ENCODE measurements at places on chromosomes 5 and 9.
A peak's percentile ranks its signal among the peaks of the same experiment; 100 is the strongest.

- no peak for DNase-seq
Observed at GRCh38 chr9:129639756-129640085, 2.2 kb downstream of the ASB6 start.

DNA sequence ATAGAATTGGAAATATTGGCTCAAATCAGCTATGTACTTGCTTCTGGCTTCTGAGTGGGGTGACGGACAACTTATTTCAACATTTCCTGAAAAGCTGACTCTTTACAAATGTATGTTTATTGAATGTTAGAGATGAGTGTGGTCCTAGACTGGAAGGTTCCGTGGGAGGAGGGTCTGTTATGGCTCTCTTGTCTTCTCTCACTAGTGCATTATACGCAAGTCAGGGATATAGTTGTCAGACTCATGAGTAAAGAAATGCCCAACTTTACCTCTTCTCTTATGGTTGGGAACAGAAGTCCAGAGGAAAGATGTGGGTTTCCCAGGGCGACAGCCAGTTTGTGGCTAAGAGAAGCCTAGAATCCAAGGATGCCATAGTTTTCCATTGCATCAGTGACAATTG, 839.3 kb upstream of the WWC1 start:
- no peak for DNase-seq

GRCh38 chr5:178211095-178212048, 7.0 kb downstream of the HNRNPAB start:
- DNase-seq = no peak

DNA sequence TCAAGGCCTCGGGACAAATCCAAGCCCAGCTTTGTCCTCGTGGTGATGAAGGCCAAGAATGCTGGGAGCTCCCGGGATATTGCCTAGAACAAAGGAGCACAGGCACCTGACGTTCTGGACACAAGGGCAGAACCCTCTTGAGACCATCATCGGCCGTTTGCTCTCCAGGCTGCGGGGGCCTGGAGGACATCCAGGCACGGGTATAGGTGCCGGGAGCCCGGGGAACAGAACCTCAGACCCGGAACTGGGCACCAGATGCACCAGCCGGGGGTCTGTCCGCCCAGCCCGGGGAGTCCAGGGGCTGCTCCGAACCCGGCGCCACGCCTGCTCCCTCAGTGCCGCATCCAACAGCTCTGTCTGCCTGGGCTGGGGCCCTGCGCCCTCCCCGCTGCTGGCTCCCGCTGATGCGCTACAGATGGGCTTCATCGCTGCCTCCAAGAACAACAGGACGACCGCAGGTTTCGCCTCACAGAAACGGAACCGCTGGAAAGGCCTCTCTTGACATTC, 88.0 kb downstream of the ADAMTS2 start:
- DNase-seq = peak; percentile 79

GRCh38 chr9:70229026-70229425, 29.8 kb upstream of the SMC5 start:
- DNase-seq = no peak

DNA sequence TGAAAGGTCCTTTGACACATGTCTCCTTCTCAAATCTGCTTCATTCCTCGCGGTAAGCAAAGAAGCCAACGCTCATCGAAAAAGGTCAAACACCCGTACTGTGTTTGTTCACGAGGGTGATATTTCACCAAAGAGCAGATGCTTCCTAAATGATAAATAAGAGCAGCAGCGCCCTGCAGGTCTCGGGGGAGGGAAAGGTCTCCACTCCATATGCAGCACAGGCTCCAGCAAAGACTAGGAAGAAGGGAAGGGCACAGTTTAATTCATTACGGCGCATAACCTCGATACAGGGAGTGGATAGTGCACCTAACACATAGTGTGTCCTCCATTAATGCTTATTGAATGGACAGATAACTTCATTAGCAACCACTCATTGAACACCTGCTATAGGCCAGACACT, 593.3 kb downstream of the CDK5RAP2 start:
- no peak for DNase-seq

DNA sequence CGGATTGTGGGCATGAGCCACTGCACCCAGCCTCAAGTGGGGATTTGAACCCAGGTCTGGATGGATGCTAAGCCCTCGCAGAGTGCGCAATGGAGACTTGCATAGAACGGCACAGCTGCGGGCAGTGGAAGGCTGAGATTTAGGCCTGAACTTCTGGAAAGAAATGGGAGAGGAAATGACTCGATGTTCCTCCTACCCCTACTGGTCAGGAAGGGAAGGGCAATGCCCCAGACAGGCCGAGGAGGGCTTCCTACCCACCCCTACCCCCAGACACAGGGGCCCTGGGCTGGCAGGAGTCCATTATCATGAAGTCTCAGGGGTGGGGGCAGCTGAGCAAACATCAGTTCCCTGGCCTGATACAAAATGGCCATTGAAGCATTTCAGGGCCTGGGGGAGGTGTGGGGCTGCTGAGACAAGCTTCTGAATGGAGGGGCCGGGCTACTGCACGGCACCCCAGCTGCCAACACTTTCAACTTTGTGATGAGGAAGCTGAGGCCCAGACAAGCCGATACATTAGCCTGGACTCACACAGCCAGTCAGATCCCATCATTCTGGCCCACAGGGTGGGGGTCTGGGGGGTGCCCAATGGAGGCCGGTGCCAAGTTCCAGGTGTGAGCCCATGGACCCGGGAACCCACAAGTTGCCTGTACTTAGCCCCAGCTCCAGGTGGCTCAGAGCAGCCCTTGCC, 13.5 kb upstream of the WDR38 start:
- peak; percentile 36 for DNase-seq

DNA sequence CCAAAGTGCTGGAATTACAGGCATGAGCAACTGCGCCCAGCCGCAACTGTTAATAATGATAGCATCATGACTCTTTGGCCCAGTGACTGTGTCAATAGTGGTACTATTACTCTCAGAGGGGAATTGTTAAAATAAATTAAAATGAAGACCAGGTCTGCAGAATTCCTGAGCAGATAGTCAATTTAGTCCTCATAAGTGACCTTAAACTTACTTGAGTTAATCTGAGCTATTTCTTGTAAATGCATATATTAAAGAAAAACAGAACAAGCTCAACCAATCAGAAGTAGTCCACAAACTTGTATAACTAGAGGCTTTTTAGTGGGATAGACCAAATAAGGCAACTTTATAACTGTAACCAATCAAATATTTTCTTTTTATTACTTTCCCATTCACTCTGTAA, 1.7 kb upstream of the RECK start:
- DNase-seq = no peak

- DNase-seq = peak; percentile 66
Observed at GRCh38 chr9:806285-807156, 35.0 kb upstream of the DMRT1 start.

DNA sequence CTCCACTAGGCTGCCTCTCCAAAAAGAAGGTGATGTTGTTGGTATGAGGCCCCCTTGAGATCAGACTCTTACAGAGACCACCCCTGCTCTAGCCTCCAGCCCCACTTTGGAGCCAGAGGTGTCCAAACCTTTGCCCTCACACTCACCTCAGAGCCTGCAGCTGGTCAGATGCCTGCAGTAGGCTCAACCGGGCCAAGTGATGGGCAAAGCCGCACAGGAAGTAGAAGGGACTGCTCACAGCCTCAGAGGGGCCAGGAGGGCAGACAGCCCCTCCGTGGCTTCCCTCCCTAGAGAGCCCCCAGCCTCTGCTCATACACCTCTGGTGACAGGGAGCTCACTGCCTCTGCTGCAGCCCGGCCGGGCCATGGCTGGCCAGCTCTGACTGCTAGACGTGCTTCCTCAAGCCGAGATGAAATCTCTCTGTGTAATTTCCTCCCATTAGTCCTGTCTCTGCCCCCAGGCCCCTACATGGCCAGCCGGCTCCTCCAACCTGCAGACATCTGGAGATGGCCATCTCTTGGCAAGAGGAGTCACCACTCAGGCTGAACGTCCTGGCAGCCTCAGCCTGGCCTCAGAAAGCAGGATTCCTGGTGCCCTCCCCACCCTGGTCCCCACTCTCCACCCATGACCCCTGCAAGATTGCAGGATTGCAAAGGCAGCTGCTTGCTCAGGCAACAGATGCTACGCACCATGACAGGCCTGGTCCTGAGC, 7.3 kb upstream of the TCF7 start:
- DNase-seq = no peak

GRCh38 chr5:77632526-77633206, 5.8 kb downstream of the OTP start:
- DNase-seq = no peak

DNA sequence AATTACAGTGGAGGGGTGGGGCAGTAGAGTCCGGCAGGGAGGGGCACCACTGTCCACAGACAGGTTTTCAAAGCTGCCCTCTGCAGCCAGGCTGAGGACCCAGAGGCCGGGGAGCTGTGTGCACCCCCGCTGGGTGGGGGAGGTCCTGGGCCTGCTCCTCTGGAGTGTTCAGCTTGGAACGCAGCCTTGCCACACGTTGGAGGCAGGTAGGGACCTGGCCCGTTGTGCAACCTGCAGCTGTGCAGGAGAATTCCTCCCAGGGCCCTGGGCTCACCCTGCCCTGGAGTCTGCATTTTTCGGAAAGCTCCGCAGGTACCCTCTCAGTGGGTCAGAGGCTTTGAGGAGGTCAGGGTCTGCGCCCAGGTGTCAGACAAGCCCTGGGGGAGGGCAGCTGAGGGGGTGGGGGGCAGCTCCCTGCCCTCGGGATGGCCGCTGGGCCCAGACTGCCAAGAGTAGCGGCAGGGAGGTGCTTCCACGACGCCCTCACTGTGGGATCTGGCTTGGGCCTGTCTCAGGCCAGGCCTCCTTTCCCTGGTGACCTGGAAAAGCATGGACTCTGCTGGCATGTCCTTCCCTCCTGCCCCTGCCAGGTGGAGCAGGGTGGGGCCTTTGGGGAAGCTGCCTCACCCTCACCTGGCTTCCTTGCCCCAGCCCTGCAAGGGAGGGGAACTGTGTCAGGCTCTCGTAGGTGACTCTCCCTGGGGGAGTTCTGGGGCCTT, 29.5 kb downstream of the RXRA start:
- no peak for DNase-seq

GRCh38 chr5:17929171-17929570, 294.9 kb downstream of the TAF11L14 start:
- DNase-seq = no peak

GRCh38 chr5:103703617-103704016, 141.0 kb upstream of the NUDT12 start:
- no peak for DNase-seq

DNA sequence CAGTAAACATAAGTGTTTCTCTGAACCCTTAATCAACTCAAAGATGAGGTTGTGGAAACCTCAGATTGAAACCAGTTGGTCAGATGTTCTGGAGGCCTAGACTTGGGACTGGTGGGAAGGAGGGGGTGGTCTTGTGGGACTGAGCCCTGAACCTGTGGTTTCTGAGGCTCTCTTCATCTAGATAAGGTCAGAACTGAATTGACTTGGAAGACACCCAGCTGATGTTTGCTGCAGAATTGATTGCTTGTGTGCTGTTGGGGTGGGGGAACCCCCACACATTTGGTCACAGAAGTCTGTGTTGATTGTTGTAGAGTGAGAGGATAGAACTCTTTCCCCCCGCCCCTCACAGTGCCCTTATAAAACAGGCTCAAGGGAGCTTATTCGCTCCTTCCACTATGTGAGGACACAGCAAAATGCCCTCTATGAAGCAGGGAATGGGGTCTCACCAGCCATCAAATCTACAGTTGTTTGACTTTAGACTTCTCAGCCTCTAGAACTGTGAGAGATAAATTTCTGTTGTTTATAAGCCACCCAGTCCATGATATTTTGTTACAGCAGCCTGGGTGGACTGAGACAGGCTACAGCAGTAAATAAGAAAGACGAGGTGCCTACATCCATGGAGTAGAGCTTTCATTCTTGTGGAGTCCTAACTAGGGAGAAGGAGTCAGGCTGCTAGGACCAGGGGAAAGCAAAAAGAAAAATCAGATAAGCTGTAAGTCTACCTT, 25.7 kb upstream of the UGCG start:
- no peak for DNase-seq

DNA sequence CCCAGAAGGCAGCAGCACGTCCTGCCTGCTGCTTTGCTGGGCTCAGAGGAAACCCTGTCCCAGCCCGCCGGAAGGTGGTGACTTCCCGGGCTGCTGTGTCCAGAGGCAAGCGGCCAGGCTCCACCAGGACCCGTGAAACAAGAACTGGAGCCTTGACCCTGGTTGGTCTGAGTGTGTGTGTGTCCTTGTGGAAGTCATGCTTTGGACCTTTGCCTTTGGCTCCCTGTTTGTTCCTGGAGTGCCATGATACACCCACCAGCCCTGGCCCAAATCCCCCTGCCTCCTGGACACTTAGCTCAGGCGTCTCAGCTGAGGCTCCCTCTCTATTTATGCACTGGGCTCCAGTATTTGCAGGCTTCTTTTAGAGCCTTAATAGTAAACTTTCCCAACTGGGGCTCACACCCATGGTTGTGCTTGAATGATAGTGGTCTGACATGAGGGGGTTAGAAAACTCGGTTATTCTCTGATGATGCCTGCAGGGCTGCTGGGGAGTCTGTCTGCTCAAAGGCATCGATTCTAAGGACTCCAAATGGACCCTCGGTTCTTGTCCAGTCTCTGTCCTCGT, 72.2 kb downstream of the C9orf50 start:
- DNase-seq = no peak

GRCh38 chr5:117859176-117859575, 1129.2 kb downstream of the DTWD2 start:
- no peak for DNase-seq

- peak; percentile 56 for DNase-seq
Observed at GRCh38 chr5:97554977-97555643, 372.1 kb upstream of the RIOK2 start.

GRCh38 chr5:50352382-50352781, 88.7 kb downstream of the EMB start:
- no peak for DNase-seq

GRCh38 chr5:1889321-1890065, 6.8 kb upstream of the IRX4 start:
- no peak for DNase-seq

DNA sequence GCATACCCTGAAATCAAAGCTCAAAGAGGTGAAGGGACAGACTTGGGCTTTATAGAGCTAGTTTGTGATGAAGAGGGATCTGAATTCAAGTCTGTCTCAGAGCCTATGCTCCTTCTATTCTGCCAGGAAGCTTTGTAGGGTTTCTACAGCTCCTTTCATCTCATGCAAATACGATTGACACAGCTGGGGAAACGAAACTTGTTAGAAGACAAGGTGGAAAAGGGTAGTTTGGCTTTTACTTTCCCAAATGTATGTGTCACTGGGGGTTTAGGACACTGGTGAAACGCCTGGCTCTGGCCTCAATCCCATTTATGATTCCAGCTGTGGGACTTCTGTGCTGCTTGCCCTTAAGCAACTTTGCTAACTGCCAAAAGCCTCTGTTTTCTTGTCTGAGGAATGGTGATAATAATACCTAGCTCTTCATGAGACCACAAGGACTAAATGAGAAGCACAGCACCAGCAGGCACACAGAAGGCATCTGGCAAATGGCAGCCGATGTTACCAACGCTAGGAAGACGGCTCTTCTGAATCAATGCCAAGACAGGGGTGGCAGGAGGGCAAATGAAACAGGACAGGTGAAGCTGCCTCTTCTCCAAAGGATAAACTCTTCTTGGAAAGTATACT, 70.3 kb upstream of the EQTN start:
- DNase-seq = no peak

- peak; percentile 12 for DNase-seq
Observed at GRCh38 chr9:21030389-21031035, 928 bp downstream of the HACD4 start.

- no peak for DNase-seq
Observed at GRCh38 chr9:123717581-123718175, 212.2 kb downstream of the DENND1A start.

Data from fibroblast of the aortic adventitia (primary cell).